ENCODE measurements at places on chromosomes 7 and 10. TPM values are rescaled to one million over a fixed set of nuclear protein-coding genes. Genes with fewer than 3 reads are reported as not detected.

The TAS2R41 gene
- not detected for total RNA-seq

The IL2RA gene
- not detected for total RNA-seq

The IFIT1B gene
- total RNA-seq: not detected

The PLPP4 gene
- not detected for total RNA-seq

The OR13A1 gene
- not detected for total RNA-seq

The MBLAC1 gene
- 3.0 TPM for total RNA-seq

The CLDN12 gene
- total RNA-seq: 32.9 TPM

The PNLIPRP2 gene
- not detected for total RNA-seq

The CHAT gene
- 0.56 TPM for total RNA-seq

The NPTX2 gene
- 2.0 TPM for total RNA-seq

The CYP26A1 gene
- total RNA-seq: not detected

The MYH16 gene
- total RNA-seq: not detected

The ZNF853 gene
- total RNA-seq: 3.4 TPM

The ASB10 gene
- total RNA-seq: not detected

The ACHE gene
- total RNA-seq: 0.87 TPM

The SLC18A3 gene
- total RNA-seq: 0.28 TPM

The TMEM196 gene
- not detected for total RNA-seq

The CYP2E1 gene
- total RNA-seq: 0.49 TPM

The LRIT1 gene
- total RNA-seq: not detected

The OR9A2 gene
- not detected for total RNA-seq

The ZNF33B gene
- 15.7 TPM for total RNA-seq

The PDE6C gene
- not detected for total RNA-seq

The COL13A1 gene
- total RNA-seq: 3.0 TPM

The MRLN gene
- not detected for total RNA-seq

The OR6B1 gene
- not detected for total RNA-seq

The MAGI2 gene
- 0.57 TPM for total RNA-seq

The ADCY1 gene
- 0.98 TPM for total RNA-seq

The GRID2IP gene
- total RNA-seq: not detected

The C10orf95 gene
- total RNA-seq: 0.42 TPM

The FXYD4 gene
- total RNA-seq: not detected

The ASAH2B gene
- total RNA-seq: 5.3 TPM

The TFR2 gene
- total RNA-seq: 1.4 TPM

The CYP17A1 gene
- not detected for total RNA-seq

The SHH gene
- not detected for total RNA-seq

The MICU1 gene
- 43.2 TPM for total RNA-seq

The KIF20B gene
- 78.9 TPM for total RNA-seq

The HYAL4 gene
- total RNA-seq: not detected

The NAT16 gene
- total RNA-seq: not detected

The CACNB2 gene
- total RNA-seq: 34.1 TPM

The KEL gene
- total RNA-seq: not detected

The NODAL gene
- total RNA-seq: not detected

The EIF5AL1 gene
- total RNA-seq: 2.7 TPM

The LIPM gene
- total RNA-seq: not detected

The DNAH11 gene
- total RNA-seq: 0.54 TPM

The TUBAL3 gene
- total RNA-seq: not detected

The SEMA3E gene
- not detected for total RNA-seq

The SP8 gene
- total RNA-seq: not detected

The HOXA4 gene
- total RNA-seq: not detected

The PCGF5 gene
- total RNA-seq: 17.7 TPM

The ZC3HAV1 gene
- 17.2 TPM for total RNA-seq

The NOBOX gene
- not detected for total RNA-seq

The TAX1BP1 gene
- 54.0 TPM for total RNA-seq
